Stomach (tissue), 19 donors: ENCODE measurements at places on chromosomes 12 and 14. TPM values are rescaled to one million over a fixed set of nuclear protein-coding genes. Genes with fewer than 3 reads are reported as not detected.
A peak's percentile ranks its signal among the peaks of the same experiment; 100 is the strongest.

DNA sequence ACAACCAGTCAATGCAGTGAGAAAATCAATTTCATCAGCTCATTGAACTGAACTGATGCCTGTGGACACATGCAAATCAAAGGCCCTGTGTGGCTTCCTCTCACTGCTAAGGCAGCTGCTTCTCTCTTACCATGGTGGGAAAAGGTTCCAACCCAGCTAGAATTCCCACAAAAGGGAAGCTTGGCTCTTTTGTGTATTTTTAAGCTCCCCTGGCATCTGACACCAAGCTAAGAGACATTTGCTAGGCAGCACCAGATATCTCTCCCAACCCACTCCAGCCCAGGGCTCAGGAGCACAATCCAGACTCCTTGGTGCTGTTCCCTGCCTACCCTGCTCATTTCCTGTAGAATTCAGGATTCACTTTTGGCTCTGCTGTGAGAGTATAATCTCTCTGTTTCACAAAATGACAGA, 129.6 kb downstream of the GXYLT1 start:
- H3K27me3 ChIP-seq = no peaks in the 10 kb centered on the region
- no peaks in the 10 kb centered on the region for H3K36me3 ChIP-seq
- no peak overlapping the region for H3K4me3 ChIP-seq
- no peak for DNase-seq
- no peak overlapping the region for H3K27ac ChIP-seq

DNA sequence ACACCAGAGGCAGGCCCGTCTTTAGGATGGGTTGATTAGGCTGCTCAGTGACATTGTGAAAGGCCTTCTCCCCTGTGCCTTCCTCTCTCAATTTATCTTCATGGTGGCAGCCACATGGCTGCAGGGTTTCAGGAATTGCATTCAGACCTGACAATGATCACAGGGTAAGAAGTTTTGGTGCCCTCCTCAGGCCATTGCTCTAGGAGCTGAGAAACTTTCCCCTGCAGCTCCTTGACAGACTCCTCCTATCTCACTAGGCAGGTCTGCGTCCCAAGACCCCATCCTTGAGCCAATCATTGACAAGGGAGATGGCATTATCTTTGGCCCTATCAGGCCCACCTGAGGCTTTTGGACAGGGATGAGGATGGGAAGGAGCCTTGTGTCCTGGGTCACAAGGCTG, 57.4 kb upstream of the ANO4 start:
- H3K27ac ChIP-seq = no peak overlapping the region
- no peaks in the 10 kb centered on the region for H3K4me1 ChIP-seq
- no peak overlapping the region for H3K4me3 ChIP-seq
- H3K27me3 ChIP-seq = peaks cover 4% of the 10 kb centered on the region
- no peaks in the 10 kb centered on the region for H3K36me3 ChIP-seq

- no peaks in the 10 kb centered on the region for H3K27me3 ChIP-seq
- H3K27ac ChIP-seq = no peak overlapping the region
- no peak overlapping the region for H3K4me3 ChIP-seq
- peak; percentile 24 for DNase-seq
- H3K4me1 ChIP-seq = peaks cover 6% of the 10 kb centered on the region
Observed at GRCh38 chr14:95044463-95045105, 112.7 kb downstream of the DICER1 start.

GRCh38 chr12:9868311-9868801, 798 bp downstream of the CLEC2B start:
- H3K27ac ChIP-seq = peak overlapping the region; percentile 83
- H3K4me3 ChIP-seq = peak overlapping the region; percentile 38
- peaks cover 5% of the 10 kb centered on the region for H3K4me1 ChIP-seq
- DNase-seq = no peak
- H3K36me3 ChIP-seq = no peaks in the 10 kb centered on the region
- H3K27me3 ChIP-seq = no peaks in the 10 kb centered on the region

- H3K27ac ChIP-seq = no peak overlapping the region
- DNase-seq = no peak
- H3K4me1 ChIP-seq = no peaks in the 10 kb centered on the region
Observed at GRCh38 chr12:128761379-128761790, 62.4 kb downstream of the SLC15A4 start.

Gene ORMDL2
- 12.7 TPM for total RNA-seq

- no peaks in the 10 kb centered on the region for H3K36me3 ChIP-seq
- H3K4me3 ChIP-seq = no peak overlapping the region
- H3K27ac ChIP-seq = no peak overlapping the region
Observed at GRCh38 chr14:85325134-85326017, 204.6 kb upstream of the FLRT2 start.

Gene BIN2
- total RNA-seq = 30.9 TPM

DNA sequence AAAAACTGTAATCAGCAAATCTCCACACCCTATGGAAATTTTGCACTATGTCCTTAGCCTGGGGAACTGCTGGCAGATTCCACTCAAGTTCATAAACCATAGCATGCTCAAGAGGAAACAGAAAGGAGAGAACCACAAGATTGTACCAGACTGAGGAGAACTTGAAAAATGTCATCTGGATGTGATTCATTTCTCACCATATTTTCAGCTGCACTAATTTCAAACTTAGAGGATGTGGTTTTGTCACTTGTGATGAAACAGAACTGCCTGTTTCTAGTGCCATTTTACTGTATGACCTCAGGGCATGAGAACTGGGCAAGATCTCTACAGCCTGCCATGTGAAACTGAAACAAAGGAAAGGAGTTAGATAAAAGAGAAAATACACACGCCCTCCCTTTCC, 1493.1 kb upstream of the FLRT2 start:
- no peak for DNase-seq
- no peaks in the 10 kb centered on the region for H3K27me3 ChIP-seq
- no peak overlapping the region for H3K4me3 ChIP-seq
- H3K36me3 ChIP-seq = no peaks in the 10 kb centered on the region
- H3K4me1 ChIP-seq = no peaks in the 10 kb centered on the region

Gene C1QL4
- not detected for total RNA-seq

Gene SAV1
- 58.0 TPM for total RNA-seq

Gene CACNB3
- under 0.01 TPM for total RNA-seq
